ENCODE measurements at places on chromosomes 5 and 9.

GRCh38 chr5:84709075-84709474 is 324.4 kb upstream of the EDIL3 start:
- DNase-seq: no peak

- no peak for DNase-seq
Measured at GRCh38 chr5:68229416-68229815, 13.9 kb downstream of the PIK3R1 start.

DNA sequence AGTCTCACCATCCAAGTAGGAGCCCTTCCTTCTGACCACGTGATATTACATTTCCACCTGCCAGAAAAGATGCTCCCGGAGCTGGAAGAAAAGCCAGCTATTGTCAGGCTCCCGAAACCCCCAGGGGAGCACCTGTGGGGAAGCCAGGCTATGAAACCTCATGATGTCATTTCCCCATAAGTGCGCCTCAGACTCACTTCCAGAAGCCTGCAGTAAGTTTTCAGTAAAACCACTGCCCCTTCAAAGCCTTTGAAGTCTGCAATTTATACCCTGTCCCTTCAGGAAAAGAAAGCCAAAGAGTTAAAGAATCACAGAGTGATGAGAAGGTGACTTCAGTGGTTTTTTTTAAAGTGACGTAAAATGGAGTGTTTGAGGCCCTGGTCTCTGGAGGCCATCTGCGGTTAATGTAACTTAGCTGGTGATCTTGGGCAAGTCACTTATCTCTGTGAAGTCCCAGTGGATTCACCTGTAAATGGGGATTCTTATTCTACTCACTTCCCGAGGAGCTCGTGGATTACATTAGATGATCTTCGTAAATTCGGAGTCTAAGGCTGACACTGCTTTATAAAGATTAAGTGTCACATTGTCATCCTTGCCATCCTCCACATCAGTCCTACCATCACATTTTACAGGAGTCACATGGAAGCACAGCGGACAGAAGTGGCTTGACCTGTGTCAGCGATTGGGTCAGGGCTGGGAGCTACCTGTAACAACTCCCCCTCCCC is 2.6 kb upstream of the SEMA6A start:
- no peak for DNase-seq

DNA sequence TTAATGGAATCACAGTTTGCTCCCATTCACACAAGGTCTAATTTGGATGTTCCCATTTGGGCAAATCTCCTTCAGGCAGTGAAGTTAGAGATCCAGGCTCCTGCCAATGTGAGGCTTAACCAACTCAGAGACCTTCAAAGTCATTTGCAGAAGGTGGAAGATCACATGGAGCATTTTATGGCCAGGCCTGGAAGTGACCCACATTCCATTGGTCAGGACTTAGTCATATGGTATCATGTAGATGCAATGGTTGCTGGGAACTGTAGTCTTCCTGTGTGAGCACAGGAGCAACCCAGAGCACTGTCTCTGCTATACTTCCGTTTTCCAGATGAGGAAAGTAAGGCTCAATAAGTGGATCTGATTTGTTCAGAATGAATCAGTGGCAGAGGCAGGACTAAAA is 292.7 kb upstream of the SMARCA2 start:
- no peak for DNase-seq

- no peak for DNase-seq
Measured at GRCh38 chr5:9559965-9560364, 14.1 kb upstream of the SEMA5A start.

GRCh38 chr5:9713356-9713755 is 83.2 kb upstream of the TAS2R1 start:
- no peak for DNase-seq

DNA sequence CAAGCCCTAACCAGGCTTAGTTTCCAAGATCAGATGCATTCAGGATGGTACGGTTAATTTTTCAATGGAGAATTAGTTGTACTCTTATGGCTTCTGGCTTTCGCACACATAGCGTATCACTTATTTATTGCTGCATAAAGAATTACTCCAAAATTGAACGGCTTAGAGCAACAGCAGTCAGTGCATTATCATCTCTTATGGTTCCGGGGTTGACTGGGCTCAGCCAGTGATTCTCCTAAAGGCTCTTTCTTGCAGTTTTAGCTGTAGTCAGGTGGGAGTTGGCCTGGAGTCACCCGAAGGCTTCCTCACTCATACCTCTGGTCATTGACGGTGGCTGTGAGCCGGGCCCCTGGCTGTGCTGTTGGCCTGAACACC is 595 bp upstream of the GRHPR start:
- DNase-seq: no peak

DNA sequence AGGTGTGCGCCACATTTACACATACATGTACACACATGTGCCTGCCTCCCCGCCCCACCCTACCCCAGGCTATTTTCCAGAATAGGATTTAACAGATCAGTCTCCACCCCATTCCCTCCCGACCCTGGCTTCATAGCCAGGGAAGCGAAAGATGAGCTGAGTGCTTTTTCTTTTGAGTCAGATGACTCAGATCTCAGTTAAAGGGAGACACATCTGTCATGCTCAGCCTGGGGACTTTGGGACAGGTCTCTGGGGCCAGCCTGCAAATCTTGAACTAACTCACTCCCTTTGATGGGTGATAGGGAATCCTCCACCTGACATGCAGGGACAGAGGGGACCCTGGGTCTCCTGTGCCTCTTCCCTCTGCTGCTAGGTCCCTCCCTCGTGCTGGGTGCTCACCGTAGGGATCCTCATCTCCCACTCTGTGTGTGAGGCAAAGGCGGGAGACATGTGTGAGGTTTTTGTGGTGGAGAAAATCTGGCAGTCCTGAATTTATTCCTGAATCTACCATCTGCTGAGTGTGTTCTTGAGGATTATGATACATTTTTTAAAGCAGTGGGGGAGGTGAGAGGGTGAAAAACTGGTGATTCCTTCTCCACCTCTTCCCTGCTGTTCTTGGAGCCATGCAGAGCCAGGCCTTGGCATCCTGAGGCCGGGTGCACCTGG is 37.7 kb downstream of the NEUROG1 start:
- DNase-seq: no peak

GRCh38 chr9:71004196-71004595 is 117.2 kb downstream of the TRPM3 start:
- no peak for DNase-seq

GRCh38 chr9:6414247-6414641 is 1.2 kb downstream of the UHRF2 start:
- no peak for DNase-seq

- no peak for DNase-seq
Measured at GRCh38 chr5:7396713-7397454, 946 bp downstream of the ADCY2 start.

- DNase-seq: no peak
Measured at GRCh38 chr5:145775411-145775810, 59.7 kb downstream of the PRELID2 start.

DNA sequence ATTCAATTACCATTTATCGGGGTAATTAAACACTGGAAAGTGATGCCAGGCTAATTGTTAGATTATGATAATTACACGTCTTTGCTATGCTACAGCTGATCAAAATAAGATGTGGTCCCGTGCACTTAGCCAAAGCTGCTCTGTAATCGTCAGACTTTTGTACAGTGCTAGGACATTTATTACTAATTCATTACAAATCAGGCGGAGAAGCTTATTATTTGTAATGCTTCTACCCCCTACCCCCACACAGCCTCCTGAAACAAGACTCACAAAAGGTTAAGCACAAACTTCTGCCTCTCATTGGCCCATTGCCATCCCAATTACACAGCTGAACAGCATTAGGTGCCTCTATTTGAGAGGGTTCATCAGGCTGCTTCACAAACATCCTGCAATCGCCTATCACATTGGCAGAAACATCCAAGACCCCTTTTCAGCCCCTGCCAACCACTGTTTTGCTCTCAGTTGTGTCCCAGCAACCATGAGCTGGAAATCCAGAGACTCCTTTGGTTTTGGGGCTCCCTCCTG is 232.7 kb downstream of the EFNA5 start:
- DNase-seq: no peak

DNA sequence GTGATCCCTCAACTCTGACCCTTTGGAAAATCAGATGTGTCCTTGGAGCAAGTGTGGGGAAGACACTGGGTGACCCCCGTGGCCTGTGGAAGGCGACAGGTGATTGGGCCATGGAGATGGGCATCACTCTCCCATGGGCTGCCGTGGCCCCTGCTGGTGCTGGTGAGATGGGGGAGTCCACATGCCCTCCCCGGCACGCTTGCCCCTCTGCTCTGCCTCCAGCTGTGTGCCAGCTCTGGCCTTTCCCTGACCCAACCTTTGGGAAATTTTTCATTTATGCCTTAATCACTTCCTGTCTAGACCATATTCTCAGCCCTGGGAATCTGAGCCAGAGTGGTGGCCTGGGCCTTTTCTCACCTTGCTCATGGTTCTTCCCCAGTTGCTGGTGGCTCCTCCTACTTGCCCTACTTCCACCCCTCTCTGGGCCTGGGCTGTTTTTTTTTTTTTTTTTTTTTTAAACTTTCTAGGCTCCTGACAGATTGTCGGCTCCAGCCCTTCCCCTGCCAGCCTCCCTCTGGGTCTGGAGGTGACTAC is 56.6 kb downstream of the RGS3 start:
- no peak for DNase-seq

DNA sequence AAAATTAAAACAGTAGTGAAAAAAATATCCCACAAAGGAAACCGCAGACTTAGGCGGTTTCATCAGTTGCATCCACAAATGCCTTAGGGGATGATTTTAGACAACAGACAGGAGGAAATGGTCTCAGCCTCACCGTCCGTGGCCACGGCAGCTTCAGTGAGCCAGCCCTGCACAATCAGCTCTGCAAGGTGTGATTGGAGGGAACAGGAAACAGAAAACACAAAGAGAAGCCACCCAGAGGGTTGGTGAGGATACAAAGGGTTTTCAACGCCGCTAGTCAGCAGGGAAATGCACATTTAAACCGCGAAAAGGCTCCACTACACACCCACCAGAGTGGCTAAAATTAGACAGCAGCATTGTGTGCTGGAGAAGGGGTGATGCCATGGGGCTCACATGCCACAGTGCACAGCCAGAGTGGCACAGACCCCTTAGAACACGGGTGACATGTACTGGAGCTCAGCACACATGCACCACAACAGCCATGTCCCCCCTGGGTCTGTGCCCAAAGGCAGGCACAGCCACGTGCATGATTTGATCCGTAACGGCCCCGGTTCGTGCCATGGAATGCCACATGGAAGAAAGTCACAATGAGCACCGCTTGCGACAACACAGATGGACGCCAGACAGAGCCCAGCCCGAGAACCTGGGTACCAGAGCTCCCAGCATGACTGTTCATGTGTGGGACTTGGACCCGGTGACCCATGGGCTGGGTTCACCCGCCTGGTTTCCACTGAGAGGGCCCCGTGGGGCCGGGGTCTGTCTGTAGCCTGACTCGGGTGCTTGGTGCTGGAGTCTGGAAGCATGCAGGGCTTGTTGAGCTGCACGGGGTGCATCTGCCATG is 18.3 kb upstream of the TERT start:
- DNase-seq: no peak

DNA sequence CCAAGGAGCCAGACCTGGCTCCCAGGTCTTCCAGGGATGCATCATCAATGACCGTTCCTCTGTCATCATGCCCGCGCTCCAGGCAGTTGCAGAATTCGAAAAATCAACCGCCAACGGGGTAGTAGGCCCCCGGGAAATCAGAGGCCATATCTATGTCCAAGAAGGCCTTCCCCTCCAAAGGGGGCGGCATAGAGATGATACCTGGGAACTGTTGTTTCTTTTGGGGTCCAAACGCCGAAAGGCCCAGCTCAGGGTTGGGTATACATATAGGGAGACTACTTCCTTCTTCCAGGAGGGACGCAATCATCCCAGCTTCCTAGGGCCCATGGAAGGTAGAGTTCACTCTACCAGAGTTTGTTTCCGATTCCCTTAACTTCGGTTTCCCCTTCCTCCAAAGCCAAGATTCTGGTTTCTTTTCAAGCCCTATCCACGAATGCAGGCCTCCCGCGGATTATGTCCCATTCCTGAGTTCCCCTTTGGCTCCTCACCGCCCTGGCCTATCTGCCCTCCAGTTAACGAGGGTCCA is 754 bp downstream of the DCAF12 start:
- no peak for DNase-seq

- no peak for DNase-seq
Measured at GRCh38 chr9:134617836-134618162, 23.8 kb upstream of the COL5A1 start.

- DNase-seq: no peak
Measured at GRCh38 chr5:67520161-67520908, 323.7 kb upstream of the CD180 start.

DNA sequence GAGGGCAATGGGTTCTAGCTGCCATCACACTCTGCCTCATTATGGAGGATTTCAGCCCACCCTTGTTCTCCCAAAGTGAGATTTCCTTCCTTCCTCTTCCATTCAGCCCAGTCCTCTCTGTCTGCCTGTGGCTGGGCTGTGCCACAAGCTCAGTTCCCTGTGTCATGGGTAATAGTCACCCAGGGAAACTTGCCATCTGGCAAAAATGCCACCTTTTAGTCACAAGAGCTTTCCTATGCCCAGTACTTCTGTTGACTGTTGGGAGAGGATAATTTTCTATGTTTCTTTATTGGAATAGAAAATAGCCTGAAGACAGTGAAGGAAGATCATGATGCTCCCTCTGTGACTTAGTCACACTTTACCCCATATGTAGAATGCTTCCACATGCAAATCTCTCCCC is 71.4 kb downstream of the TLR4 start:
- no peak for DNase-seq

GRCh38 chr5:15669826-15670225 is 169.8 kb downstream of the FBXL7 start:
- DNase-seq: no peak

GRCh38 chr5:119171686-119172085 is 100.8 kb downstream of the DMXL1 start:
- no peak for DNase-seq

- DNase-seq: no peak
Measured at GRCh38 chr5:1098986-1099597, 12.8 kb downstream of the SLC12A7 start.

GRCh38 chr5:132090107-132090506 is 16.5 kb downstream of the CSF2 start:
- DNase-seq: no peak

DNA sequence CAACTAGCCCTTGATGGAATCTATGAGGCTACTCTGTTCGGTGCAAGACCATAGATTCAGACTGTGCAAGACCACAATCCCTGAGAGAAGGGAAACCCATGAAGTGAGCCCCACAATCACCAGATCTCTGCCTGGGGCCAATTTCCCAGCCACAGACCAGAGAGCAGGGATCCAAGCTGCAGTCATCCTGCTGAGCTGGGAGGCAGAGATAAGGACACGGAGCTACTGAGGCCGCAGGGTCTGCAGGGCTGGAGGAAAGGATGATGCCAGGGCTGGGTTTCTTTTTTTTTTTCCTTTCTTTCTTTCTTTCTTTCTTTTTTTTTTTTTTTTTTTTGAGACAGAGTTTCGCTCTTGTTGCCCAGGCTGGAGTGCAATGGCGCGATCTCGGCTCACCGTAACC is 47.7 kb upstream of the FUBP3 start:
- no peak for DNase-seq

- no peak for DNase-seq
Measured at GRCh38 chr9:115071176-115071575, 46.8 kb downstream of the TNC start.

GRCh38 chr5:31186672-31187267 is 6.7 kb upstream of the CDH6 start:
- no peak for DNase-seq

GRCh38 chr5:38154615-38155204 is 103.6 kb upstream of the EGFLAM start:
- no peak for DNase-seq

- no peak for DNase-seq
Measured at GRCh38 chr9:93206576-93207155, 22.7 kb downstream of the WNK2 start.
